Left renal cortex interstitium (tissue), 4 donors: ENCODE measurements at places on chromosomes 11 and 22.

GRCh38 chr11:8263769-8264410 lies at the start of gene LMO1:
Gene LMO1 (minus strand): TSS chr11:8263878. CDS start chr11:8263362, 516 bp downstream.
- DNase-seq: peak; percentile 61

DNA sequence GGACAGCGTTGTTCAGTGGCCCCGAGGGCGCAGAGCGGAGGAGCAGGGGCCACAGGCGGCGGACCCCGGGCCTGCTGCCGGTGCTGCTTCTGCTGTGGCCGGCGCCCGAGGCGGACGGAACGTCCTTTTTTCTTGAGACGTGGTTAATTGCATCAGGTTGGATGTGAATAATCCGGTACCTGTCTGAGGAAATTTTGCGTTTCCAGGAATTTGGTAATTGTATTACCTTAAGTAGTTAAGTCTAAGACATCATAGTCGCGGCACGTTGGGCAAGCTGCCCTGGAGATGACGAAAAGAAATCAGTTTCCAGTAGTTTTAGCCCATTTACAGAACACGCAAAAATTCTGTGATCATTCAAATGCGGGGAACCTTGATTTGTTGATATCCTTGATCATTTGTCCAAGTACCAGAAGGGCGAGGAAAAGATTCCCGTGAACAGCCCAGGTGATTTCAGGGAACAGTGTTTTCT lies 789 bp downstream of the SPECC1L start:
- DNase-seq: no peak

DNA sequence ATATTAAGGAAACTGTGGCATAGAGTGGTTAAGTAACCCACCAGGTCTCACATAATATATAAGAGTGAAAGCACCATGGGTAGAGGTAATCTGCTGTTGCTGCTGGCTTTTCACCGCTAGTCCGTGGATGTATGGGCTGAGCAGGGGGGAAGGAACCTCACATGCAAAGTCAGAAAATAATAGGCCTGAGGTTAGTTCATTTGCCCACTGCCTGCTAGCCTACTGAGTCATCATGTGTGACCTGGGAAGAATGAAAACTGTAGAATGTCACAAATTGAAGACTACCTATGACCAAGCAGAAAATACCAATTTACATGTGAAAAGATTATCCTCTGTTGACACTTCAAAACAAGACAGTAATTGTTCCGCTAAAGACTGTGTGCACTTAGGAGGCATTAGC lies 560.1 kb upstream of the FAT3 start:
- DNase-seq: no peak

DNA sequence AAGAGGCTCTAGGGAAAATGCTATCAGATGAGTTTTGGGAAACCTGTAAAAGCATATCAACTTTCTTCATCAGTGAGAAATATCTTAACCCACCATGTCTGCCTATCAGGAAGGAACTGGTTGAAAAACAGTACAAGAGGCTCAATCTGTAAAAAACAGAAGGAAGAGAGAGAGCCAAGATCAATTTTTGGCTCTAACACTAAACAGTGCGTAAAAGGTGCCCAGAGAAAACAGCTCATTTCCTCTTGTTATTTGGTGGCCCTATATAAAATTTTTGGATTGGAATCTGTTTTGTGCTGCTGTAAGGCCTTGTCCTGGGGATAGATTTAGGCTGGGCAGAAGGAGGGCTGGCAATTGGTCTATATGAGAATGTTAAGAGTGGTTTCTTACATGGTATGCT lies 12.1 kb downstream of the MS4A2 start:
- no peak for DNase-seq

- DNase-seq: no peak
These were observed 23.3 kb upstream of the EIF3D start for GRCh38 chr22:36552289-36552688.

DNA sequence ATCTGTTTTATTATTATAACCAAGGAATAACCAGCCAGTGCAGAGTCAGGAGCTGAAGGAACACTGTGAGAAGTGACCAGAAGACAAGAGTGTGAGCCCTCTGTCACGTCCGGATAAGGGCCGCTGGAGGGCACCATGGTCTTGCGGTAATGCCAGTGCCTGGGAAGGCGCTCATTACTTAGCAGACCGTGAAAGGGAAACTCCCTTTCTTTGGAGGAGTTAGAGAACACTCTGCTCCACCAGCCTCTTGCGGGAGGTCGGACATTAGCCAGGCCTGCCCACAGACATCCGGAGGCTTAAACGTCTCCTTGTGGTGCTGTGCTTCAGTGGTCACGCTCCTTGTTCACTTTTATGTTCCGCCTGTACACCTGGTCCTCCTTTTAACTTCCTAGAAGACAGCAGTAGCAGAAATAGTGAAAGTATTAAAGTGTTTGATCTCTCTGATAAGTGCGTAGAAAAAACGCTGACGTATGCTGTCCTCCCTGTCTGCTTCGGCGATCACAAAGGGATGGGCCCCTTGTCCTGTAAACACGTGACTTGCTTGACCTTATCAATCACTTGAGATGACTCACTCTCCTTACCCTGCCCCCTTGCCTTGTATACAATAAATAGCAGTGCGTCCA lies 120.6 kb upstream of the LMO1 start:
- DNase-seq: peak; percentile 32

GRCh38 chr11:101584129-101584515 lies 315 bp upstream of the TRPC6 start:
- no peak for DNase-seq

DNA sequence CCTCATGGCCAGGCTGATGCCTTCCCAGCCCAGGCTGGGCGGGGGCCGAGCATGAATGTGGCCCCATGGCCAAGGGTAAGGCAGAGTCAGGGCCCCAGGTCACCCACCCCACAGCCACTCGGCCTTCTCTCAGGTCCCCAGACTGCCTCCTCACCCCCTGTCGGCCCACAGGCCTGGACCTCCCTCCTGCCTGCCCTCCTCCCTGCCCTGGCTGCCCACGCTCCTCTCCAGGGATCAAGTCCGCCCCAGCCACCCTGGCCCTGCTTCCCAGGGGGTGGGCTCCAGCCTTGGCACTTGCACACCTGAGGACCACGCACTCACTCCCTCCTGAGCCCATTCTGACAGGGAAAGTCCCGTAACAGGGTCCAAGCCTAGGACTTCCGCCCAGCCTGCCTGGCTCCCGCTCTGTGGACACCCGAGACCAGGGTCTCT lies 37.8 kb upstream of the TH start:
- DNase-seq: no peak

GRCh38 chr11:47595029-47595428 lies 818 bp upstream of the C1QTNF4 start:
- DNase-seq: no peak

GRCh38 chr11:32526760-32527159 lies 56.9 kb upstream of the EIF3M start:
- DNase-seq: no peak

DNA sequence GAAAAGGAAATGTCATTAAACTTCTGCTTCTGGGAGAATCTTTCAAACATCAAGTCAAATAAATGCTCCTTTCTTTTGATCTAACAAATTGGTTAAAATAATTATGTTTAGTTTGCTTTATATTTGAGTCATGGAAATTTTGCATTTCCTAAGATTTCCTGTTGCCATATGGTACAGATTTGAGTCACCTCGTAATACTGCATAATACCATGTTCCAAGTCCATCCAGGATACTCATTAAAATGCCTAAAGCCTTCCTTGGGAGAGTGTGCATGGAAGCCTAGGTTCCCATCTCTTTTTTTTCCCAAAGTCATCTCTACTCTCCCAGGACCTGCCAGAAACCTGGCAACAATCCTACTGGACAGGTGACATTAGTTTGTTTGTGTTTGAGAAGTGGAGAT lies 4.2 kb downstream of the OR9I1 start:
- DNase-seq: no peak

DNA sequence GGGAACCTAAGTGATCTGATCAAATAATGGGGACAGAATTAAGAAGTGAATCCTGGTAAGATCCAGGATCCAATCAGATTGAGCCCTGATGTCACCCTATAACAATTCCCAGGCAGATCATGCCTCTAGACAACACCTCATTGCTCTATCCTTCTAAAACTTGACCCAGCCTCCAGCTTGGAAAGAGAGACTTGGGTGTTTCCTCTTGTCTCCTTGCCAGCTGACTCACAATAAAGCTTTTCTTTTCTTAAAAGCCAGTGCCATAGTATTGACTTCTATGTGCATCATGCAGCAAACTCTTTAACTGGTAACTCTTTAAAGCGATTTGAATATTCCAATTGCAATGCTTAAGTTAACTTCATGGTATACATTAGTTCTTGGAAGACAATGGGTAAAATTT lies 109.6 kb upstream of the CHORDC1 start:
- no peak for DNase-seq

DNA sequence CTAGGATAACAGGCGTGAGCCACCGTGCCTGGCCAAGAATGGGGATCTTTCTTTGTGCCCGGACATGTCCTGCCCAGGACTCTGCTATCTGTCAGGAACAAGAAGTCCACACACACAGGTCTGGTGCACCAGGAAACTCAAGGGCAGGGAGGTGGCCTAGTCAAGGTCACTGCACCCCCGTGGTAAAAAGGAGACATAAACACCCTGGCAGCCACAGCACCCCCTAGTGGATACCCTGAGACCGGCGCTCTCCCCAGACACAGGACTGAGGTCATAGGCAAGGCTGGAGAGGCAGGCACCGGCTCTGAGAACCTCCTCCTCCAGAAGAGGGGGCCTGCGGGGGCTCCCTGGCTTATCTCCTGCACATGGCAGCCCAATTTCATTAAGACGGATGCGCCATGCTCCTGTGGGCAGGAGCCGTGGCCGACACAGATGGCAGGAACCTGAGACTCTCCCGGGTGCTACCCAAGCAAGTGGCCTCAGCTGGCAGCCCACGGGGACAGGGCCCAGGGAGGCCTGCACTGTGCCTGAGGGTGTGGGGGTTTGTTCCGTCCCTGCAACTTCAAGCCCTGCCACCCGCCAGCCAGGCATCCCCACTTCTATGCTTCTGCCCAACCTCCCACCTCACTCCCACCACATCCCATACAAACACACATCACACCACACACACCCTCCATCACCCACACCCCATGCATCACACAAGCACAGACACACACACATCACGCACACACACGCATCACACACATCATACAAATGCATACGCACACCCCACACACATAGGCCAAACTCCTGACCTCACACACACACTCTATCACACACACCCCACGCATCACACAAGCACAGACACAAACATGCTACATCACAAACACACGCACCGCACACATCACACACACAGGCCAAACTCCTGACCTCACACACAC lies 19.6 kb downstream of the MACROD1 start:
- DNase-seq: no peak

- DNase-seq: no peak
These were observed 214.7 kb upstream of the SYN3 start for GRCh38 chr22:33272871-33273270.

- no peak for DNase-seq
These were observed 36.1 kb upstream of the SMCO4 start for GRCh38 chr11:93579187-93579751.

- DNase-seq: no peak
These were observed 2.9 kb upstream of the OR52J3 start for GRCh38 chr11:5043380-5043779.

DNA sequence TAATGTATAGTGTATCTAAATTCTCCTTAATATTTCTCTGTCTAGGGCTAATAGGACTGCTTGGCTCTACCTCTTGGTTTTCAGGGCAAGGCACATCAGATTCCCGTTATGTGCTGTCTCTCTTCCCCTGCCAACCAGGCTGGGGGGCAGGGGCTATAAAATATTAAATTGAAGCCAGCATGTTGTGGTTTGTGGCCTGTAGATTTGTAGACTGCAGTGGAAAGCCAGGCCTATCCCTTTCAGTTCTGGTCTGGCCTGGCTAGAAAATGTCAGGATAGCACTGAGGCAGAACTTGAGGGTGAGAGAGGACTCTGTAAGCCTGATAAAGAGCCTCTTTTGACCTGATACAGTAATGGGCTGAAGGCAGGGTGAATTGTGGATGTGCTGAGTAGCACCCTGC lies 14.4 kb upstream of the GRK2 start:
- no peak for DNase-seq

DNA sequence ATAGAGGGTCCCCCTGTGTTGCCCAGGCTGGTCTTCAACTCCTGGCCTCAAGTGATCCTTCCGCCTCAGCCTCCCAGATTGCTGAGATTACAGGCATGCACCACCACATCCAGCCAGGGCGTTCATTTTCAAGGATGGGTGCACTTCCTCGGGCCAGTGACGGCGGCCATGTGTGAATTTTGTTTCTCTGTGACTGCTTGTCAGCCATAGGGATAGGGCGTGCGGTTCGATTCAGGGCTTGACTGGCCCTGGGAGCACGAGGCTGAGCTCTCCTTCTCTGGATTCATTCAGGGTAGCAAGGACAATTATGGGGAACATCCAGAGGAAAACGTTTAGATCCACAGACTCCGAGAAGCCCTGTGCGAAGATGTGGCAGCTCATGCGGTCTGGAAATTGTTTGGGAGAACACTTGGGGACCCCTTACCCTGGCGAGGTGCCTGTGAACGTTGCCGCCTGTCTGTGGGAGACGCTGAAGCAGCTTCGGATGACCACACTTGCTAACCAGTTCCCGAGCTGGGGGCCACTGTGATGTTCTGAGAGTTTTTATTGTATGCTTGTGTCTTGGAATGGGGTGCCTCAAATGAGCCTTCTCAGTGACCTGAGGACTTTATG lies 2.9 kb downstream of the PTDSS2 start:
- no peak for DNase-seq

DNA sequence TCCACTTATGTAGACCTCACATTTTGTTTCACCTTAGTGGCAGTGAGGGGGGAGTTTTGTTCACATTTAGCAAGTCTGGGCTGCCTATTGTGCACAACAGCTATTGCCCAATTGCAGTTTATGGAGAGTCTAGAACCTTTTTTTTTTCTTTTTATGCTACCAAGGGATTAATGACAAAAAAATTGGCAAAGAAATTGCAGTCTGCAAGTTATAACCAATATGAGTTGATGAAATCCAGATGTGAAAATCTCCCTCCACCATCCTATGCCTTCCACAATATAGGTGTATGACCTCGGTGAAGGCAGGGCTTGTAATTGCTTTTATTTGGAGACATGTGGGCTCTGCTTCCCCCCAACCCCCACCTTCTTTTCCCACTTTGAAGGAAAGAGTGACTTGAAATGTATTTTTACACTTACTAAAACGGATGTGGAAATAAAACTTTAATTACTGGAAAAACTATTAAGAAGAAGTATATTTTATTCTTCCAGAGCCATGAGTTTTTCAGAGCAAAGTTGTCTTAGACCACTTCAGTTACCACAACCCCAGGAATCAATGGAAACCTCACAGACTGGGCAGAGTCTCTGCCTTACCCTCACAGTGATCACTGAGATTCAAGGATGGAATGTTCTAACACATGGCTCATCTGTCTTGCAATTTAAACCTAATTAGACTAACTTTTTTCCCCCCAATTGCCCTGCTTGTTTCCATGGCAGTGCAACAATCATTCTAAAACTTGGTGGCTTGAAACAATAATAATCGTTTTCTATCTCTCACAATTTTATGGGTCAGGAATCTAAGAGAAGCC lies 120.8 kb upstream of the SLC5A12 start:
- no peak for DNase-seq

DNA sequence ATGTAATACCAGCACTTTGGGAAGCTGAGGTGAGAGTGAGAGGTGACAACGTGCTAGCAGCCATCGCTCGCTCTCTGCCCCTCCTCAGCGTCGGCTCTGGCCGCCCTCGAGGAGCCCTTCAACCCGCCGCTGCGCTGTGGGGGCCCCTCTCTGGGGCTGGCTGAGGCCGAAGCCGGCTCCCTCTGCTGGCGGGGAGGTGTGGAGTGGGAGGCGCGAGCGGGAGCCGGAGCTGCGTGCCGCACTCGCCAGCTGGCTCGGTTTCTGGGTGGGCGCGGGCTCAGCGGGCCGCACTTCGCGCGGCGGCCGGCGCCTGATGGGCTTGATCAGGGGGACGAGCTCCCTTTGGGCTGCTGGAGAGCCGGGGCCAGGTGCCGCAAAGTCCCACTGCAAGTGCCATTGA lies 98.9 kb upstream of the UBASH3B start:
- no peak for DNase-seq
